ENCODE measurements at places on chromosomes 6 and 20. TPM values are rescaled to one million over a fixed set of nuclear protein-coding genes. Genes with fewer than 3 reads are reported as not detected.

ZNF133 gene
- total RNA-seq, result 6.4 TPM

DNA sequence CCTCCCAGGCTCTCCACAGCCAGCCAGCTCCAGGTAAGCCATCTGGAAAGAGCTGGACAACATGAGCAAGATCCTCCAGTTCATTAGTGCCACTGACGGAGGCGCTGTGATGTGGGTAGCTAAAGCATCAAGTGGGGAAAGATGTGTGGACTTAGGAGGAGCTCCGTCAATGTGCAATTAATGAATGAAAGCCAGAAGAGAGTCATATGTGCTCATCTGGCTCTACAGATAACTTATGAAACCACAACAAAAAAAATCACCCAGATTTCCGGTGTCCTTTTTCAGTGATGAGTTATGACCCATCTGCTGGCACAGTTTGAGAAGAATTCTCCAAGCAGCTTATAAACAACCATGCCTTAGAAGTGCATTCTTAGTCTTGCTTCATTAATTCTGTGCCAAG, 311.7 kb upstream of the PLCB4 start:
- peak; percentile 63 for ATAC-seq

TRIM31 gene
- total RNA-seq, result not detected

PRDM13 gene
- not detected for total RNA-seq

DNA sequence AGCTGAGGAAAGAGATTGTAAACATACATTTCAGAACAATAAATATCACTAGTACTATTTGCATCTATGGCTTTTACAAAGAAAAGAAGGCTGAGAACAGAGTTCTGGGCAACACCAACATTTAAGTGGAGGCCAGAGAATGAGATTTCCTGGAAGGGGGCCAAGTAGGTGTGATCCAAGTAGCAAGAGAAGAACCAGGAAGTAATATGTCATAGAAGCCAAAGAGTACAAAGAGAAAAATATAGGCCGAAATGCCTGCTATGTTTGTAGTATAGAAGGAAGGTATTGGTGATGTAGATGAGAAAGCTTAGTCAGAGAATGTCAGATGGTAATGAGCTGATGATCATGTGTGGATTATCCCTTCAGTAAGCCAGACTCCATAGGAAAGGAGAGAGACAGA, 94.5 kb downstream of the PERP start:
- no peak for ATAC-seq

GRCh38 chr6:157660414-157660813, 162.6 kb upstream of the SNX9 start:
- no peak for ATAC-seq

SASH1 gene
- total RNA-seq, result 2.9 TPM

PHACTR3 gene
- total RNA-seq, result not detected

TSPO2 gene
- not detected for total RNA-seq

- ATAC-seq, result no peak
Observed at GRCh38 chr6:85344996-85345395, 104.9 kb upstream of the NT5E start.

GRCh38 chr6:83333500-83333899, 97.4 kb downstream of the ME1 start:
- ATAC-seq, result no peak

DNA sequence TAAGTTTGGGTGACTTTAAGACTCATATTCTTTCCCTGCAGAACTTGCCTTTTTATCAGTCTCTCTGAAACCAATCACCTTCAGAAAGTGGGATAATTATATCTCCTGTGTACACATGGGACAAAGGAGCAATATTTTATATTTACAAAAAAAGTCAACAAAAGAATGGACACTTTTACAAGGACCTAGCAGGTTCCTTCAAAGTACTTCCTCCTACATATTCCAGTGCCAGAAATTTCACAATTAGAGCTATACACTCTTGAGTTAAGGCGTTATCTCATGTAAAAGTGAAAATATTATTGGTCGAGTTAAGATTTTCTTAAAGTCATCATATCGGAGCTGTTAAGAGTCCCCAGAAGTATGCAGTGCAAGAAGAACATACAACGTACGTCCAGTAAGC, 98.9 kb upstream of the MAFB start:
- ATAC-seq, result no peak

GNL1 gene
- total RNA-seq, result 117 TPM

DNA sequence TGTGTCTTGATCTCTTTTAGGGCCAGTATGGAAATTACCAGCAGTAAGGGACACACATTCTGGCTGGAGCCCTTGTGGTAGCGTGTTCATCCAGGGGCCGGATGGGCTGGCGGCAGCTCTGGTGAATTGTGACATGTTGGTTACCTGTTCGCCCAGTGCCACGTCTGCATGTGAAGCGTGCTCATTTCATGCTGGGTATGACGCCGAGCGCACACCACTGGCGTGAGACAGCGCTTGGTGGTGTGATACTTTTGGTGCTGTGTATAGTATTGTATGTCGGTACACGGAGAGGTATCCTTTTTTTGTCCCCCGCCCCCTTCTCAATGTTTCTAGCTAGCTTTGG, 3.7 kb upstream of the MTG2 start:
- no peak for ATAC-seq

DNA sequence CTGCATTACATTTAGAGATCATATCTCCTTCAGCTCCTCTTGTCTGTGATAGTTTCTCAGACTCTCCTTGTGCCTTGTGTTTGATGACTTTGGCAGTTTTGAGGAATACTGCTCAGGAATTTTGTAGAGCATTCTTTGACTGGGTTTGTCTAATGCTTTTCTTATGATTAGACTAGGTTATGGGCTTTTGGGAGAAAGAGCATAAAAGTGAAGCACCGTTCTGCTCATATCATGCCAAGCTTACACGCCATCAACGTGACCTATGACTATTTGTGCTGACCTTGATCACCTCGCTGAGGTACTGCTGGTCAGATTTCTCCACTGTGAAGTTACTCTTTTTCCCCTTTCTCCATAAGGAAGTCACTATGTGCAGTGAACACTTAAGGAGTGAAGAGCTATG, 256.0 kb downstream of the LY86 start:
- no peak for ATAC-seq

DNA sequence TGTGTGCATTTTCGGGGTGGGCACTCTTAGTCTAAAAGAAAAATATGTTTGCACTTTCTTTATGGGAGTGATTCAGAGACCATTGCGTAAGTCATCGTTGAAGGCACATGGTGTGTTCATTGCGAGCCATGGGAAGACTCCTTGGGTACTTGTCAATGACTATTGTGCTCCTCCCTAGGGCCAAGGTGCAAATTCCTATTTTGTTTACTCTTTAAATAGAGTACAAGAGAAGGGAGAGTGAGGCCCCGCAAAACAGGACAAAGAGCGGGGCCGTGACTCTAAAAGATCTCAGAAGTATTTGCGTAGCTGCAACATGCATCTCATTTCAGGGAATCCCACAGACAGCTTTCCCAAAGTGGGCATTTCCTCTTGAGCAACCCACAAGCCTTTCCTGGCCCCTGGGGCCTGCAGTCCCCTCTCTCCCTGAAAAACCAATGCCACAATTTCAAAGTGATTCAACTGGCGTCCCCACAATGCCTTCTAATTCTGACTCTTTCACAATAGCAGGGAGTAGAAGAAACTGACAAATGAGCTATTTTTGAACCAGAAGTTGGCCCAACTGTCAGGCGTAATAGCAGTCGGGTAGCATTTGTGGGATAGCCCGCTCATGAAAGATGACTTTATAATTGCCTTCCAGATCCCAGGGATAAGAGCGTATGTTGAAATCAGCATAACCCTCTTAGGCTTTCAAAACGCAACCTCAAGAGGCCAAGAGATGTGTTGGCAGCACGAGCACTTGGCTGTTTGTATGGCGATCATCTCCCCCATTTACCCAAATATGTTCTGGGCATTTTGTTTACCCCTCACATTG, 277.9 kb upstream of the BMP2 start:
- no peak for ATAC-seq

GRM1 gene
- total RNA-seq, result 0.04 TPM

DNA sequence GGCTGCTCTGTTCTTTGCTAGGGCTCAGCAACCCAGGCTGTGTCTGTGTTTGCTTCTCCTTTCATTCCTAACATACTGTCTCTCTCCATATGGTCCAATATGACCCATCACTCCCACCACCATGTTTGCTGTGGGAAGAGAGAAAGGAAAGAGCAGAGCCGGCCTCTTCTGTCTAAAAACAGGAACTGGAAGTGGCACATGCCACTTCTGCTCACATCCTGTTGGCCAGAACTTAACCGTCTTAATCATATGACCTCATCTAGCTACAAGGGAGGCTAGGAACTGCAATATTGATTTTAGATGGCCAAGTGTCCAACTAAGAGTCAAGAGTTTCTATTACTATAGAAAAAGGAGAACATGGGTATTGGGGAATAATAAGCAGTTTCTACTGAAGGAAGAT, 212.5 kb upstream of the CHD6 start:
- no peak for ATAC-seq

GRCh38 chr20:42255821-42256220, 637.6 kb upstream of the CHD6 start:
- ATAC-seq, result no peak

- no peak for ATAC-seq
Observed at GRCh38 chr6:210104-210456, 82.2 kb upstream of the DUSP22 start.

PPP1R16B gene
- 77.2 TPM for total RNA-seq

AVP gene
- not detected for total RNA-seq

DNA sequence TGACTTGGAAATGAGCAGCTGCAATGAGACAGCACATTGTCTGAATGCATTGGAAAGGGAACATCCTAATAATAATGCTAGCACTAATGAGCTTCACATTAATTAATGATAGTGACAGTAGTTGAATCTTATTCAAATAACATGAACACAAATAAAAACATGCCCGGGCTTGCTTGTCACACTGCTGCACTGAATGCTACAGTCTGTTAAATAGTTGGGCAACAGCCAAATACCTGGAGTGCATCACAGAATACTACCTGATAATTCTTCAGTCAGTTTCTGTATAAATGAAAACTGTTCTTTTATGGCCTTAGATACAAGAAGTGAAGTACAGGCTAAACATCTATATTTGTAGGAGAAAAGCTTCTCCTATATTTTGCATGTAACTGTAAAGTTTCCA, 458.7 kb downstream of the RNF144B start:
- ATAC-seq, result no peak

DNA sequence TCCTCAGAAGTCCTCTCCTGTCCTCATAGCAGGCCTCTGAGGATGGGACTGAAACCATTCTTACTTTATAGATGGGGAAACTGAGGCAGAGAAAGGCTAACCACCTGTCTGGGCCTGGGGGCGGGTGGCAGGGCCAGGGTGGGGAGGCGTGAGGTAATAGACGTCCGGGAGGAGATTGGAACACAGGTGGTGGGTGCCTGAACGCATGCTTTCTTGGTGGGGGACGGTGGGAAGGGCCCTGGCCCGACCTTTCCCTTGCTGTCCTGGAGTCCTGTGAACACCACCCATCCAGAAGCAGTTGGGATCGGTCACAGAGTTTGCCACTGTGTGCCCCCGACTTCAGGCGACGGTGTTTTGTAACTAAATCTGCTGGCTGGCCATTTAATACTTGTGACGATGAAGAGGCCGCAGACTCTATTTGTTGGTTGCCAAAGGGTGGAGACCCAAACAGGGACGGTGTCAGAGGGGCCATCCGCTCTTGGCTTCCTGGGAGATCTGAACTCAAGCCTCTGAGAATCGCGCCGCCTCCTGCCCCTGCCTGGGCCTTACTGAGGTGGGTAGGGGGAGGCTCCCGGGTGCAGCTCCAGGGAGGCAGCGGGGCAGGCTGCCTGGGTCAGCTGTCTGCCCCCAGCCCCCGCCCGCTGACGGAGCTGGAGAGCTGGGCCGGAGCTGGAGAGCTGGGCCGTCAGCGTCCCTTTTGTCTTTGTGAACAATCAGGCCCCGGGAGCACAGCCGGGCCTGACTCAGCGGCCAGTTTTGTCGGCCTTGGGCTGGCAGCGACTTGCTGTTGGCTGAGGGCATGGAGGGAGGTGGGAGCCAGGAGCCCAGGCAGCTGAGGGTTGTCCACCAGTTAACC, 4.1 kb downstream of the RBM38 start:
- no peak for ATAC-seq

BEND3 gene
- total RNA-seq, result 5.1 TPM

- ATAC-seq, result peak; percentile 11
Observed at GRCh38 chr6:90083891-90084290, 189.6 kb downstream of the GJA10 start.

- ATAC-seq, result peak; percentile 34
Observed at GRCh38 chr20:58847463-58847862, 3.2 kb downstream of the GNAS-AS1 start.

- no peak for ATAC-seq
Observed at GRCh38 chr6:150719099-150719766, 119.5 kb downstream of the PLEKHG1 start.

DNA sequence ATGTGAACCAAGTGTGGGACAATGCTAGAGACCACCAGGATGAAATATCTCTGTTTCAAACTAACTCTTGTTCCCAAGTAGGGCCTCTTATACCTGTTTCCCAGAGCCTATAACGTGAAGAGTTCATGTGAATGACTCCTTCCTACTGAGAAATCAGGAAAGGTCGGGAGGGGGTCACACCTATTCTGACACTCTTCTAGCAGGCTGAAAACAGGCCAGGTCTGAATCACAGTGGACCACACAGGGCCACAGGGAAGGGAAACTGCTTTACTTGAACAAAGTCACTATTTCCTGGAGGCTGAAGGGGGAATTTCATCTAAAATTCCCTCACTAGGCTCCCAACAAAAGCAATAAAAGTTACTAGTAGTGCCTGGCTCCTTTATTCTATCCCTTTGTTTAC, 88.4 kb upstream of the BMP2 start:
- ATAC-seq, result no peak

DNA sequence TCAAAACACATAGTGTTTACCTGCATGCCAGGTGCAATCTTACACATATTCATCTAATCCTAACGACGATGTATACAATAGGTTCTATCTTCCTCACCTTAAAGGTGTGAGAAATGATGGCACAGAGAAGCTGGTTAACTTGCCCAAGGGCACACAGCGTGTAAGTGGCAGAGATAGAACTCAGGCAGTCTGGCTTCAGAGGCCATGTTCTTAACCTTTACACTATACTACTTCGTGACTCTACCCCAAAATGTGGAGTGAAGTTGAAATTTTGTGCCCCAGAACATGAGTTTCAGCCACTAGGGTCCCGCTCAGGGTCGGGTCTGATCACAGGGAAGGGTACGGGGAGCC, 584 bp downstream of the VPS52 start:
- ATAC-seq, result peak; percentile 1
